Posterior cingulate gyrus (tissue), 11 donors: ENCODE measurements at places on chromosomes 6 and 20.

DNA sequence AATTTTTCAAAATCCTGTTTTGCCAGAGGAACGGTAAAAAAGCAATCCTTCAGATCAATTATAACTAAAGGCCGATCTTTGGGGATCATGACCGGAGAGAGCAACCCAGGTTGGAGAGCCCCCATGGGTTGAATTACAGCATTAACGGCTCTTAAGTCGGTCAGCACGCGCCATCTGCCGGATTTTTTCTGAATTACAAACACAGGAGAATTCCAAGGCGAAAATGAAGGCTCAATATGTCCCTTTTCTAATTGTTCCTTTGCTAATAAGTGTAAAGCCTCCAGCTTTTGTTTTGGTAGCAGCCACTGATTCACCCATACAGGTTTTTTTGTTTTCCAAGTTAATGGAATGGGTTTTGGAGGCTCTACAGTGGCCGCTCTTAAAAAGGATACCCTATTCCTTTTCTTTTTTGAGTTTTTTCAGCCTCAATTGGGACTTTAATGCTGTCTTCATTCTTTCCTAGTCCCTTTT is 16.9 kb upstream of the PTCRA start:
- peak; percentile 90 for DNase-seq

DNA sequence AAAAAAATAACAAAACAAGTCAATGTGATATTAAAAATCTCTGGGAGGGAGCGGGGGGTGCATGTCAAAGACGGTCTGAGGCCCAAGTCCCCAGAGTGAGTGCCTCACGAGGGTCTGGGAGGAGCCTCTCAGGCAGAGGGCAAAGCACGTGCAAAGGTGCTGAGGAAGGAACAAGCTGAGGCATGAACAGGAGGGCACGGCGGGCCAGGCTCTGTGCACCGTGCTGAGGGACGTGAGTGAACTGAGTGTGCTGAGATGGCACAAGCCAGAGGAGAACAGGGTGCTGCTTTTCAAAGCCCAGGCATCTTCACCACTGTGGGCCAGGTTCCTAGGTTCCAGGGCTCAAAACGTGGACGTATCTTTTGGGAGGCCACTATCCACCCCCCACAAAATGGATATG is 142.1 kb upstream of the PHACTR3 start:
- DNase-seq = peak; percentile 52

DNA sequence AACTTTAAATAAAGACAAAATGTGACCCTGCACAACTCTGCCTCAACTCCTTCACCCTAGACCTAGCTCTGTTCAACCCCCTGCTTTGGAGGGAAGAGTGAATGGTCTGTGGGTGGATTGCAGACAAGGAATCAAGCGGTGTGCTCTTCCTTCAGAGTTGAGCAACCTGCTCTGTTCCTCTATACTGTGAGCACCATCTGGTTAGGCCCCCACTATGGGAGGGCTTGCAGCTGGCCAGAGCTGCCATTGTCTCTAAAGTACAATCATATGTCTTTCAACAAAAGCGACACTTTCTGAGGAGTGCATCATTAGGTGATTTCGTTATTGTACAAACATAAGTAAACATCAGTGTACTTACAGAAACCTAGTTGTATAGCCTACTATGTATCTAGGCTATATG is 406.1 kb upstream of the MARCKS start:
- no peak for DNase-seq

GRCh38 chr6:98648211-98648914 is 186.0 kb upstream of the POU3F2 start:
- DNase-seq = no peak

DNA sequence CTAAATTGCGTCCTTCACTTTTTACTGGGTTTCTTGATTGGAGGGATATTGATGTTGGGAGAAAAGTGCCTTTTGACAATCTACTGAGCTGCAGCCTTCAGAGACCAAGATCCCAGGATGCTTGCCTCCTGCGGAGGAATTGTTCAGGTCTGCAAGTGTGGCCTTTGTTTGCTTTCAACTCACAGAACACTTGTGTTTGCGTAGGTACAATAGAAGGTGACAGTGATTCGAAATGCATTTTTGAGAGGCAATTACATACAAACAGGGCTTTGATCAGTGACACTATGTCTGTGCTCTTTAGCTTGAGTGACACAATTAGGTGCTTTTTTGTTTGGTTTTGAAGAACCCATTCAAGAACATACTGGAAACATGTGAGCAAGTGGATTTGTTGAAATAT is 600.6 kb downstream of the QKI start:
- DNase-seq = no peak

DNA sequence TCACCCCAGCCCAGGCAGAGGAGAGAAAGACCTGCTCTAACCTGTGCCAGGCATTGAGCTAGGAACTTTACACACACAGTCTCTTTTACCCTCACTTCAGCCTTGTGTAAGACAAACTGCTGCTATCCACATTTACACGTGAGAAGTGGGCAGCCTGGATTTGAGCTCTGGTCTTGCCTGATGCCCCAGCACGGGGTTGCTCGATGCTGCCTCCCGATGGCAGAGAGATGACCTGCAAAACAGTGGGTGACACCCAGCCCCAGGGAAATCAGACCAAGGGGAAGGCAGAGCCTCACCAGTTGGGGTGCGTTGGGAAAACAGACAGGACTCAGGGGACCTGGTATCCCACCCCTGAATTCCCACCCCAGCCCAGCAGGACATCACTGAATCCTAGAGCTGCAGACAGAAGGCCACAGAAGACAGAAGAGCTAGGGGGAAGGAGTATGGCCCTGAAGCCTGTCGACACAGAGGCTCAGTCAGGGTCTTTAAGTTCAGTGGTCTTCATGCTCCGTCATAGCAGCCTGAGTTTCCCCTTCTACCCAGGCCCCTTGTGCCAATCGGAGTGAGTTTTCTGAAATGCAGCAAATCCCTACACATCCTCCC is 990 bp downstream of the BPI start:
- DNase-seq = peak; percentile 32

DNA sequence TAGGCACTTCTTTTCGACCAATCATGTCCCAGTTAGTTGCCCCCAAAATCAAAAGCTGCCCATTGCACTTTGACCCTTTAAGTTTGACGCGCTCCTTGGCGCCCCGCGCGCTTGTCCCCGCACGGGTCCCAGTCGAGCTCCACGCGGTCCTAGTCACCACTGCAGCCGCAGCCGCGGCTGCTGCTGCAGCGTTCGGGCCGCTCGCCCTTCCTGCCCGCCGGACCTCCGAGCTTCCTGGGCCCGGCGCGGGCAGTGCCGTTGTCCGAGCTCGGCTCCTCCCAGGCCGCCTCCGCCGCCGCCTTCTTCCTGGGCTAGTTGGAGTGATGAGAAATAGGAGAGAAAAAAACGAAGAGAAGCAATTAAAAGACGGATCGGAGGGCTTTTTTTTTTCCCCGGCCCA is 185.7 kb upstream of the COL21A1 start:
- DNase-seq = no peak

GRCh38 chr20:19757487-19758132 is 448 bp upstream of the RIN2 start:
- peak; percentile 68 for DNase-seq

- no peak for DNase-seq
Observed at GRCh38 chr6:51926125-51926524, 161.3 kb downstream of the PKHD1 start.

DNA sequence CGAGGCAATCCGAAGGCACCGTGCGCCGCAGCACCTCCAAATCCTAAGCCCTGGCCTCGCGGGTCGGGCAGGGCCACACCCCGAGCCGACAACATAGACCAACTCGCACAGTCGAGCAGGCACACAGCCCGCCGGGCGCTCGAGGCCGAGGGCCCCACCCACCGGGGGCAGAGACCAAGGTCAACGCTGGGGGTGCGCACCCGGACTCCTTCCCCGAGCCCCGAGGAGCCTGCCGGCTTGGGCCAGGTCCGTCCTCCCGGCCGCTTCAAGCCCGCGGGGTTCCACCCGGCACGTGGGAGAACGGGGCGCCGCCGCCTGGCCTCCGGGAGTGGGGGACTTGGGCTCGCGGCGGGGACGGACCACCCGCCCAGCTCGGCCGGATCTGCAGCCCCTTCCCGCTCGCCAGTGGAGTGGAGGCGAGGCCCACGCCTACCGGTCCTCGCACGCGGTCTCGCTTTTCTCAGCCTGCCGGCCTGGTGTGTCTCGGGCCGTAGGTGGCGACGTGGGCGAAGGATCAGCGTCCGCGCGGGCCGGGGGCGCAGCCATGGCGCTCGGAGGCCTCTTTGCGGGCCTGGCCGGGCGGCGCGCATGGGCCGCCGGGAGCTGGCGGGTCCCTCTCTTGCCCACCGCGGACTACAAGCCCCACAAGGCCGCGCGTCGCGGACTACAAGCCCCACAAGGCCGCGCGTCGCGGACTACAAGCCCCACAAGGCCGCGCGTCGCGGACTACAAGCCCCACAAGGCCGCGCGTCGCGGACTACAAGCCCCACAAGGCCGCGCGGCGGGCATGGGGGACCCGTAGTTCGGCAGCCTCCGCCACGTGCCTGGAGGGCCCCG is at the start of gene UCKL1:
Gene UCKL1, minus strand, starts transcription at position 590 of the 837 bp plus-strand sequence. Its CDS starts 44 bp downstream, at position 546.
- DNase-seq = peak; percentile 88

- no peak for DNase-seq
Observed at GRCh38 chr20:18144541-18145099, 7.0 kb downstream of the KAT14 start.

DNA sequence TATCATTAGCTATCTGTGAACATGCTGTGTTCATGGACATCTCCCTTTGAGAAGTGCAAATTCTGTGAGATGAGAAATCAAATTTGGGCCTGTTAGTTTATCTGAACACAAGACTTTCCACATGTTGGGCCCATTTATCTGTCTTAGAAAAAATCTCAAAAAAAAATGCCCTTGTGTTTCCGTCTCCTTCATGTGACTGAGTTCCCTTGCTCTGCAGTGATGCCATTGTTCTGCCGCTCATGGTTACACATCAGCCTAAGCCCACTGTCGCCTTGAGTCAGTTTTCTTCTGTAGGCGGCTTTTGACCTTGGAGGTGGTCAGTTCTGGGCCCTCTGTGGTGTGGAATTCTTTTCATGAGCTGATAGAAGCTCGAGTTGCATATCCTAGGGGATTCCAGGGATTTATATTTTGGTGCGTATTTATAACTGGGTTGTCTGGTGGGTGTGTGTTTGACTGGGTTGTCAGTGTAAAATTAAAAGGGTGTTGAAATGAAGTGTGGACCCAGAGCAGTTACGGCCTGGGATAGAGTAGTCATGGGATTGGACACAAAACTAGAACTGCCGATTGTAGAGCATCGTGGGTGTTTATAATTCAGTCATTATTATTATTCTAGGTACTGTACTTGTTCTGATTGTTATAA is 156.7 kb downstream of the JARID2 start:
- DNase-seq = no peak

DNA sequence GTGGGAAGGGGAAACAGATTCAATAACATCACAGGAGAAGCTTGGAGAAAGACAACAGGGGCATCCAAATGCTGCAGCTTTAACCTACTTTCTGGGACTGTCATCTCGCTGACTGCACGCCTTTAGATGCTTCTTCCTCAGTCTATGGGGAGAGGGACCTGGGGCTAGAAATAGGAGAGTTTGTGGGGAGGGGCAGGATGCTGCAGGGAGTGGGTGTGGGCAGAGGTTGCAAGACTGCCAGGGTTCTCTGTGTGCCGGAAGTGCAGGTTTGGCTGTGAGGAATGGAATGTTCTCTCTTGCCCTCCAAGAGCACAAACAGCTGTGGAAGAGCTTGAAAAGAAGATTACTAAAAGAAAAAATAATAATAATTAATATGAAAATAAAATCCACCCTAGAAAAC is 93.2 kb downstream of the FOXO3 start:
- DNase-seq = no peak

DNA sequence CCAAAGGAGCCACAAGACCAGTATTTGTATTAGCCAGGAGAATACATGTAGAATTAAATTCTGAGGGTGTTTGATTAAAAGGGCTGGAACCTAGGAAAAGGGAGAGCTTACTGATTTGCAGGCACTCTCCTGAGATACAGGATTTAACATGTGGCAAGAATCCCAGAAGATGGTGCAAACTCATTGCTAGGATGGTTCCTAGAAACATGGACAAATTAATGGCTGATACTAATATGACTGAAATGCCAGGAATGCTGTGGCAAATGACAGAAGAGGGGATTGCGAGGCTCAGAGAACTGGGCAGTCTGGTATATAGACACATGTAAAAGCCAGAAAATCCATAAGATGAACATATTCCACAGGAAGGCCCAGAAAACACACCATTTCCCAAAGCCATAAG is 118.1 kb downstream of the RWDD2A start:
- DNase-seq = no peak

DNA sequence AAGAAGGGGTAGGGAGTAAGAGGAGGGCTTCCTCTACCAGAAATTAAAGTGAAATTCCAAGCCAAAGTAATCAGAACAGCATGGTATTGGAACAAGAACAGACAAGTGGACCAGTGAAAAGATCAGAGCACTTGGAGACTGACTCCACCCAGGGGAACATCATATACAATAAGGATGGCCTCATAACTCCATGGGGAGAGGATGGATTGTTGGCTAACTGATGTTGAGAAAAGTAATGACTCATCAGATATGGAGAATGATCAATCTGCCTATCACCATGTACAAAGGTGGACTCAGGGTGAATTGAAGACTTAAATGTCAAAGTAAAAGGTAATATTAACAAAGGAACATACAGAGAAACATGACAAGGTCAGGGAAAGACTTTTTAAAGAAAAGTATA is 12.8 kb downstream of the SLC22A3 start:
- DNase-seq = no peak

DNA sequence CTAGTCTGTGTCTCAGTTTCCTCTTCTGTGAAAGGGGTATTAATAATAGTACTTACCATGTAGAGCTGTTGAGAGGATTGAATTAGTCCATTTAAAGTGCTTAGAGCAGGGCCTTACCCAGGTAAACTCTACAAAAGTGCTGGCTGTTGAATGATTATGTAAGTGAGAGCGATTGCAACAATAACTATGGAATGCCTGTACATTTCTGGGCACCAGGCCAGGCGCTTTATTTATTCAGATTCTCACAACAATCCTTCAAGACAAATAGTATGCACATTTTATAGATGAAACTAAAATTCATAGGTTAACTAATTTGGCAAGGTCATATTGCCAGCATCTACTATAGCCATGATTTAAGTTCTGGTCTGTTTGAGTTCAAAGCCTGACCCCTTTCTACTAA is 78.3 kb upstream of the MMS22L start:
- DNase-seq = no peak

- no peak for DNase-seq
Observed at GRCh38 chr6:162119341-162119740, 608.2 kb downstream of the PRKN start.

DNA sequence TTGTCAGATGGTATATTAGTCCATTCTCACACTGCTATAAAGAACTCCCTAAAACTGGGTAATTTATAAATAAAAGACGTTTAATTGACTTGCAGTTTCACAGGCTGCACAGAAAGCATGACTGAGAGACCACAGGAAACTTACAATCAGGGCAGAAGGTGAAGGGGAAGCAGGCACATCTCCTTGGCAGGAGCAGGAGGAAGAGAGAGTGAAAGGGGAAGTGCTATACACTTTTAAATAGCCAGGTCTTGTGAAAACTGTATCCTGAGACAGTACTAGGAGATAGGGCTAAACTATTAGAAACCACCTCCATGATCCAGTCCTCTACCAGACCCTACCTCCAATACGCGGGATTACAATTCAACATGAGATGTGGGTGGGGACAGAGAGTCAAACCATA is 193.9 kb upstream of the KCNG1 start:
- DNase-seq = no peak

GRCh38 chr20:16552015-16552414 is 21.2 kb downstream of the KIF16B start:
- DNase-seq = no peak

- DNase-seq = no peak
Observed at GRCh38 chr6:80594461-80594860, 488.0 kb downstream of the BCKDHB start.
